ENCODE measurements at places on chromosomes 7 and 10.
A peak's percentile ranks its signal among the peaks of the same experiment; 100 is the strongest.

DNA sequence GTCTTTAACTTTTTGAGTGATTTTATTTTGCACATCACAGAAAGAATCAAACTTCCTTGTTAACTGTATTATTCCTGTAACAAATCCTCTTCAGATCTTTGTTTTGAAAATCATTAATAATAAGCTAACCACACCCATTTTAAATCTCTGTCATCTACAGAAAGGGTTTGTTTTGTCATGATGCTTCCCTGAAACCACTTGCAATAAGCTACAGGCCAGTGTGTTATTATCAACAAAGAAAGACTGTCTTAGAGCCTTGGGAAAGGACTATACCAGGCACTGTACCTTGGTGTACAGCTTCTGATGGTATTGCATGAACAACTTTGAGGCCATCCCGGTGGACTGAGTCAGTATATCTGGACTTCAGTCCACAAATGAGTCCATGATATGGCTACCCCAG is 145.3 kb upstream of the FAM3C start:
- DNase-seq, result no peak

- no peak for DNase-seq
These were observed 54.0 kb upstream of the NMT2 start for GRCh38 chr10:15222511-15222910.

DNA sequence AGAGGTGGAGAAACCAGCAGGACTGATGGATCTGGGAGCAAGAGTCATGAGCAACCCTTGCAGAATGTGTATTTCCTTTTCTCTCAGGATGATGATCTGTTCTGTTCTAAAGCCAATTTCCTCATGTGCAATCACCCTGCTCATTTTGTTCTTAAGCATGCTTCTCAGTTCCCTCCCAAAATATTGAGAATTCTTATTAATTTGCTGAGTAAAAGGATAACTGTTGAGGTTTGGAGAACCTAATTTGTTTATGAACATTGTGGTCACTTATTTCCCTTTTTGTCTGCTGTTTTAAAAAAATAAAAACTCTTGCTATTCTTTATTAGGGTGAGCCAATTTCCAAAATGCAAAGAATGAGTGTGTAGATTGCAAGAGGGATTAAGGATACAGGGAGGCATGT is 106.8 kb downstream of the APBB1IP start:
- DNase-seq, result no peak

GRCh38 chr7:70728872-70729552 is 402.9 kb upstream of the GALNT17 start:
- DNase-seq, result no peak

- no peak for DNase-seq
These were observed 376.9 kb downstream of the PHTF2 start for GRCh38 chr7:78175330-78176100.

DNA sequence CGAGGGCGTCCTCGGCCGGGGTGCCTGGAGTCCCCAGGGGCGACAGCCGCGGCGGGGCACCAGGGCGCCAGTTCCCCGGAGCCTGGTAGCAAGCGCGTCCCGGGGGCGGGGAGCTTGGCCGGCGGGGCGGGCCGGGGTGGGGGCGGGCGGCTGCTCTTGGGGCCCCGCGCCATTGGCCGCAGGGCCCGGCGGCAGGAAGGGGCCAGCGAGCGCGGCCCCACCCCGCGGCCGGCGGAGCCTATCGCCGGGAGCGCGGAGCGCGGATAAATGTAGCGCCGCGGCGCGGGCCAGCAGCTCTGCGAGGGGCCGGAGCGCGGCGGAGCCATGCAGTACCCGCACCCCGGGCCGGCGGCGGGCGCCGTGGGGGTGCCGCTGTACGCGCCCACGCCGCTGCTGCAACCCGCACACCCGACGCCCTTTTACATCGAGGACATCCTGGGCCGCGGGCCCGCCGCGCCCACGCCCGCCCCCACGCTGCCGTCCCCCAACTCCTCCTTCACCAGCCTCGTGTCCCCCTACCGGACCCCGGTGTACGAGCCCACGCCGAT is at the start of gene HHEX:
Gene HHEX, plus strand, starts transcription at position 293 of the 548 bp plus-strand sequence. Its CDS starts 32 bp downstream, at position 325.
- DNase-seq, result no peak

DNA sequence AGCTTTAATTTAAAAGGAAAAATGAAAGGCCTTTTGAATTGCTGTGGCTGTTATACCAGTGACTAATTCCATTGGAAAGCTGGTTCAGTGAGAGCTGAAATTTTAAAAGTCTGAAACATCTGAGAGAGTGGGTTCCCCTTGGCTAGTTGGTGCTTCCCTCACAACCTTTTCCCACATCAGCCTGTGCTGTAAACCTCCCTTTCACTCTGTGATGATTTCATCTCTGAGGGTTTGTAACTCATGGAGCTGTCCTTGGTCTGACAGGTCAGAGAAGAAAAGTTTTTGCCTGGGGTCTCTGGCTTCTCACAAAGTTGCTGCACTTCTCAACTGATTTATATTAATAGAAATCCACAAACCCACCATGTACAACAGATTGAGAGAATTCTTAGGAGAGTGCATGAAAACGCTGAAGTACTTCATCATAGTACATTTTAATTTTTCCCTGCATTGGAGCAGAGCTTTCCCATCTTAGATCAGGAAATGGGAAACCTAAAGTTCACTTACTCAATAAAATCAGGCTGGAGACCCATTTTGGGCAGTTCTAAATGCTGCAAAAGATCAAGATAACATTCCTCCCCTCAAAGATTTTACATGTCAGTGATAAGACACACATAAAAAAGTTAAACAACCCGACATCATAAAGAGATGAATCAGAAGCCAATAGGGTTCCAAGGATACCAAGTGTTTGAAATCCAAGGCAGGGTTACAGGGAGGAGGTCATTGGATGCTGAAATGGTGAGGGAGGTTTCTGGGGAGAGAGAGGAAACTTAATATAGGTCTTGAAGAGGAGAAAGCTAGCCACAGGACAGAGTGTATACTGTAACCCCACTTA is 157.0 kb upstream of the MKLN1 start:
- peak; percentile 52 for DNase-seq

GRCh38 chr7:134587750-134588149 is 38.8 kb downstream of the AKR1B15 start:
- DNase-seq, result no peak

GRCh38 chr7:154640917-154641316 is 362.0 kb downstream of the PAXIP1 start:
- DNase-seq, result no peak

DNA sequence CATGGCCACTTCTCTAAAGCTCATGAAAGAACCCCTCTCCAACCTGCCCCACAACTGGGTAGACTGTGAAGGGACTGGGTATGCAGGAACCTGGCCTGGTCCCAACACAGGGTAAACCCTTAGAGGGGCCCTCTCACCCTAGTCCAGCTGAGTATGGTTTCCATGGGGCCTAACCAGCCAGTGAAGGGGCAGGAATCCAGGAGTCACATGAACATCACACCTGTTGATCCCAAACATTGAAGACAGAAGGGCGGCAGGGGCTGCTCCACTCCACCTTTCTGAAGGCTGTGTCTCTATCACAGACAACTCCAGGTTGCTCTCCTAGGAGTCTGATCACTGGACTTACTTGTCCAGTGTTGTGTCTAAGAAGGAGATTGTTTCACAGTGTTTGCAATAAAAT is 30.8 kb downstream of the GRID1 start:
- no peak for DNase-seq

DNA sequence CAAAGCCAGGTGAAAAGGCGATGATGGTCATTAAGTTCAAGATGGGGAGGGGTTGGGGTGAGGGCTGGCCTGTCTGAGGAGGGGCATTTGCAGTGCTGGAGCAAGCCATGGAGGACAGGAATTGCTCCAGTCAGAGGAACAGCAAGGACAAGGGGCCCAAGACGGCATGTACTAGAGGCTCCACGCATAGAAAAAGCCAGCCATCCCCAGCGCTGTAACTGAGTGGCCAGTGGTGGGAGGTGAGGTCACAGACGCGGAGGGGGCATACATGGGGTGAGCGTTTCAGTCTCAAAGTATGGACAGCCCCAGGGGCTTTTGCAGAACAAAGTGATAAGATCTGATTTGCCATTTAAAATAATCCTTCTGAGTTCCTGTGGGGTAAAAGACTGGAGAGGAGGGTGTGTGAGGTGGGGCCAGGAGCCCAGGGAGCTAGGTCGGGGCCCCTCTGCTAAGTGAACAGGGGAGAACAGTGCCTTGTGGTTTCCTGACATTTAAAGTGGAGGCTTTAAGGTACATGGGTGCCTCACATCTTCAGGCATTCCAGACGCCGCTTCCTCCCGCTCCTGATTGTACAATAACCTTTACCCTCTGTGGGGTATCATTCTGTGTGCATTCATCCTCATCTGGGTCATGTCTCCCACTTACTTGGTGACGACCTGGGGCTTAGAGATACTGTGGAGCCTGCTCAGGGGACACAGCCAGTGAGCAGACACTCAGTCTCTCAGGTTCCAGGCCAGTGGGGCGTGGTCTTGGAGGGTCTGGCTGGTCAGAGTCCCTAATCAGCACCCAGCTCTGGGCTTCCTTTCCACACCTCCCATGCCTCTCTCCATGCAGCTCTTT is 105.6 kb upstream of the GPR26 start:
- no peak for DNase-seq

DNA sequence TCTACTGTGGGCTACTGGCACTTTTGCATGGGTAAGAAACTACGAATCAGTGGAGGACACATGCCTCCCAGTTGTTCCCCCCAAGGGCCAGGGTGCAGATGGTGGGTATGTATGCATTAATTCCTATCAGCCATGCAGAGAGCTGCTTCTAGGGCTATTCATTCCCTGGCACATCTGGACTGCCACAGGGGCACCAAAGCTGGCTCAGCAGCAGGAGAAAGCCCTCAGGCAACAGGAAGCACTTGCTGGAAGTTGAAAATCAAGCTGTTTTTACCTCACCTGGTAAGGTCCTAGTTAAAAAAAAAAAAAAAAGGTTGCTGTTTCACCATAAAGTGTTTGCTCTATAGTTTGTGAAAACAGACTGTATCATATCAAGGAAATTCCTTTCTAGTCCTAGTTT is 1342.6 kb downstream of the REEP3 start:
- DNase-seq, result no peak

DNA sequence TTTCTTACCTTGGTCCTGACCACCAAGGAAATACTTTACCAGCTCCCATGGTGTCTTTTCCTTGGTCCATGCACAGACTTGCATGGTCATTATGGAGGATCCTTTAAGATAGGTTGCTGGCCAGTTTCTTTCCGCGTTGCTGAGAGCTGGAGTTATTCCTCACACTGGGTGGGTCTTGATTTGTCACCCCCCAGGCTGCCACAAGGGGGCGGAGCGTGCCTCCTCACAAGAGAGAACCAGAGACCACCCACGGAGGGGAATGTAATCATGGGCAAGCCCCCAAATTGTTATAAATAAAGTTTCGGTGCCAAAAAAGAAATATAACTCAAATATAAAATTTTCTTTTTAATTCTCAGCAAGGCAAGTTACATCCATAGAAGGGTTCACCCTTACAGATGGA is 10.5 kb upstream of the TRIM24 start:
- no peak for DNase-seq

Measured in M059J (cell line).